ENCODE measurements at places on chromosomes 2 and 18. TPM values are rescaled to one million over a fixed set of nuclear protein-coding genes. Genes with fewer than 3 reads are reported as not detected.

GRCh38 chr2:73033142-73033765 is 38.3 kb downstream of the SFXN5 start:
- DNase-seq = no peak

DNA sequence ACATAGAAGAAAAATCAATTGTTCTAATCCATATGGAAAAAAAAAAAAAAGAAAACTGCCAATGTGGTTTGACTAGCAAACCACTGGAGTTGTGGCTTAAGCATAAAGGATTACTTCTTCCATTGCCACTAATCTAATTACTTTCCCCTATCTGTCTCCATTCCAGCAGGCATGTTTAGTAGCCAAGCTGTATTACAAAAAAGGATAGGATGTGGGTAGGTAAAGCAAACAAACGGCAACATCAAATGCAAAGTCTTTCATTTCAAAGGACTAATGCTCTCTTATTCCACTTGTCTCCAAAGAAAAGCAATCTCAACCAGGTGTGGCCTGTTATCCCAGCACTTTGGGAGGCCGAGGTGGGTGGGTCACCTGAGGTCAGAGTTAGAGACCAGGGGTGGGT is 36.5 kb downstream of the SLC8A1 start:
- no peak for DNase-seq

DNA sequence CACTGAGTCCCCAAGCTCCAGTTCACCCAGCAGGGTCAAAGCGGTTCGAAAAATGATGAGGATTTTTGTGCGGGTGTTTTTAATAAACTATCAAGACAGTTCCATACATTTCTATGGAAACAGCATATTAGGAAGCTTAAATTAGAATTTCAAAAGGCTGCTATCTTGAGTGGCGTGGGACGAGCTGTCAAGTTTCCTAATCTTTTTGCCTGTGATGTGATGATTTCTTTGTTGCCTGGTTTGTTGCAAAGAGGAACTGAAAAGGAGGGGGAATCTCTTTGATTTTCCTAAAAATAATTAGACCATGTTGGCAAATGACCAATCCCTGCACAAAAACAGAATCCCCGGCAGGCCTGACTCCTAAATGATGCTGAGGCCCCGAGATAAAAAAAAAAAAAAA is 66.1 kb upstream of the ATG16L1 start:
- DNase-seq = no peak

Gene KYNU
- 33.8 TPM for polyA plus RNA-seq

DNA sequence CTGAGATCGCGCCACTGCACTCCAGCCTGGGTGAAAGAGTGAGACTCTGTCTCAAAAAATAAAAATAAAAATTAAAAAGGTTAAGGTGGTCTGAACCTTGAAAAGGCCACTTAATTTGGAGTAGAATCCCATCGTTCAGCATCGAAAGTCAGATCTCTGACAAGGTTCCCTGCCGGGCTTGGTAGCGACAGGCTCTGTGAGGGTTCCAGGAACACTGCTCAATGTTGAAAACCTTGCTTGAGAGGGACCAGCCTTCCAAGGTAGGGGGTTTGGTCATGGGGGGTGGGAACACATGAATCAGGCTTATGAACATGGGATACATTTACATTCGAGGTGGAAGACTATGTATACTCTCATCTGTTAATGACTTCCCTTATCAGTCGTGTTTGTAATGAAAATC is 232.2 kb downstream of the FHOD3 start:
- no peak for DNase-seq

- no peak for DNase-seq
These were observed 334.3 kb downstream of the DYSF start for GRCh38 chr2:71787476-71788185.

Gene NAT8
- not detected for polyA plus RNA-seq

DNA sequence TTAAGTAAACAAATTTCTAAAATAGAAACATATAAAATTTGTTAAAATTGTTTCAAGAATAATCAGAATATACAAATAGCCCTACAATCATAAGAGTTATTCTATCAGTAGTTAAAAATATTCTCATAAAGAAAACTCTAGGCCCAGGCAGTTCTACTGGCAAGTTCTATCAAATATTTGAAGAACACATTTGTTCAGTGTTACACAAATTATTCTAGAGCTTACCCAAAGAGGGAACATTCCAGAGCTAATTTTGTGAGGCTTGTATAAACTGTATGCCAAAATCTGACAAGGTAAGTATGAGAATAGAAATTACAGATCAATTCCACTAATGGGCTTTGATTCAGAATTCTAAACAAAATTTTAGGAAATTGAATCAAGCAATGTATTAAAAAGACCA is 241.4 kb upstream of the FBXO11 start:
- no peak for DNase-seq

- DNase-seq = no peak
These were observed 240.9 kb downstream of the STK39 start for GRCh38 chr2:168006498-168006897.

GRCh38 chr2:7919510-7919909 is 762.3 kb upstream of the ID2 start:
- no peak for DNase-seq

Gene RABL2A
- polyA plus RNA-seq = 15.4 TPM

Gene KCNG2
- polyA plus RNA-seq = not detected

GRCh38 chr18:10444314-10445006 is 10.0 kb upstream of the APCDD1 start:
- DNase-seq = no peak

DNA sequence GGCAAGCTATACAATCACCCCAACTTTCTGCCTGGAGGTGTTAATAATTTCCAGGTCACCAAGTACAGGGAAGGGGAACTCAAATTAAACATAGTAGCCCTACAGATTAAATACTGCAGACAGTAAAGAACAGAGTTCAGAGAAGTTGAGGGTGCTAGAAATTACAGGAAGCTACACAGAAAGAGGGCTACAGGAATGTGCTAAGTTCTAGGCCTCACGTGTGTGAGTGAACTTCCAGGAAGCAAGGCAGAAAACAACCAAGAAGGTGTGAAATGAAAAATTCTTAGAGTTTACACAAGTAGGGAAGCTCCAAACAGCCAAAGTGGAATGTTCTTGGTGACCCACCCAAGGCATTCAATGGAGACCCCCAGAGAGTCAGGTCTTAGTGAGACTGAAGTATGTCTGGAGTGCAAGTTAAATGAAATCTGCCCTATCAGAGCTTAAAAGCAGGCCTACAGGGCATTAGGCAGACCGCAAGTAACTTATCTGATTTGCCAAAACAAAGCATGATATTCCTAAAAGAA is 58.1 kb upstream of the RNU4ATAC start:
- no peak for DNase-seq

Gene RUFY4
- not detected for polyA plus RNA-seq

Gene TEX44
- polyA plus RNA-seq = not detected

DNA sequence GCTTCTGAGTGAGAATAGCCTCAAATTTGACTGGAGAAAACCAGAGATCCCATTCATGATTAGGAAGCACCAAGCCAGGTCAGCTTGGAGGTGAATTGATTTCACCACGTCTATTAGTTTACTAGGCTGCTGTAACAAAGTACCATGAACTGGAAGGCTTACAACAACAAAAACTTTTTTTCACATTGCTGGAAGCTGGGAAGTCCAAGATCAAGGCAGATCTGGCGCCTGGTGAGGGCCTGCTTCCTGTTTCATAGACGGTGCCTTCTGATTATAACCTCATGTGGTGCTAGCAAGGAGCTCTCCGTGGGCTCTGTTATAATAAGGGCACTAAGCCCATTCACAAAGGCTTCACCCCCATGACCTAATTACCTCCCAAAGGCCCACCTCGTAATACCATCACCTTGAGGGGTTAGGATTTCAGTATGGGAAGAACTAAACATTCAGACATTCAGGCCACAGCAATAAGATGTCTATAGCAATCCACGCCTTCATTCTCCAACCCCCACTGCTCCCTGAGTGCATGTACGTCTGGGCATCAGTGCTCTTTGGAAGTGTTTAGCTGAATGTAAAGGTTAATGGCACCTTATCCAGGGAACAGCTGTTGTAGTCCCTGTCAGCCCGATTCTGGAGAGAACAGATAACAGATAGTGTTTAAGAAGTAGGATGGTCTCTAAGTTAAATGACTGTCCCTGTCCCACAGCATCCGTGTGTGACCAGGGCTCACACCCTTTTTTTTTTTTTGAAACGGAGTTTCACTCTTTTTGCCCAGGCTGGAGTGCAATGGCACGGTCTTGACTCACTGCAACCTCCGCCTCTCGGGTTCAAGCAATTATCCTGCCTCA is 89.2 kb downstream of the SOCS6 start:
- no peak for DNase-seq

DNA sequence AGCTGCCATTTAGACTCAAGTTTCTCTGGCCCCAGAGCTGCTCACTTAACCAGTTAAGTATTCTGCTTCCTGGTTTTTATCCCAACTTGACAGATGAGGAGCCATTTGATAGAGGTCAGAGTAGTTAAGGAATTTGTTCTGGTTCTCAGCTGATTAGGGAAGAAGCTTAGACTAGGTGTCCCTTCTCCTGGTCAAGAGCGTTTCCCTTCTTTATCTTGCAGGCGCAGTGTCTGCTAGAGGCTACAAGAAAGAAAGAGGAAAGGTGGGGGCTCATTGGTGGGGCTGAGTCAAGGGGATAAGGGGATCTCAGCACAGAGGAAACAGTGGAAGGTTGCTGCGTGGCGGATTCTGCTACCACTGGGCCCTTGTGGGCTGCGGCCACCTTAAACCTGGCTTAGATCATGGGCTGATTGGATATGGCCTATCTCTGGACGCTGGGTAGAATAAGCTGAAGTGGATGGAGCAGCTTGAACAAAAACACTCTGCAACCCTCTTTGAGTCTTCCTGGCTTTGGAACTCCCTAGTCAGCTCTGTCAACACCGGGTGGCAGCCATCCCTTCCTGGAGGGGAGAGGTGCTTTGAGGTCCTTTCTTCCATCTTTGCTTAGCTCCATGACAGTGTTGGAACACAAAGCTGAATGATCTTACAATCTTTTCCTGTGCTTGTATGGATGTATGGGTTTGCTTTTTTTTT is 70.8 kb downstream of the QPCT start:
- DNase-seq = no peak

DNA sequence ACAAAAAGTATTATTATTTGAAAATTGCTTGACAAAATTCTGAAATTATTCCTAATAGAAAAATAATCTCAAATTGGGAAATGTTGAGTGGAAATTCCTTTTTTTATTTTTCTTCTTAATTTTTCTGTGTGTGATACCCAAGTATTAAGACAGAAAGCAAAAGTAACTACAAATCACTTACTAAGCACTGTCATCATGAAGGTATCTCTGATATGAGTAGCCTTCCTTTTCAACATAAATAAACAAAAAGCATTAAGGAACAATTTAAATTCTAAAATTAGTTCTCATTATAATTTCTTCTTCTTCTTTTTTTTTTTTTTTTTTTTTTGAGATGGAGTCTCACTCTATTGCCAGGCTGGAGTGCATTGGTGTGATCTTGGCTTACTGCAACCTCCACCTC is 174.2 kb upstream of the RBMS1 start:
- no peak for DNase-seq

- no peak for DNase-seq
These were observed 133.4 kb downstream of the PLCL1 start for GRCh38 chr2:197937814-197938213.

Gene GRHL1
- polyA plus RNA-seq = 0.89 TPM

- no peak for DNase-seq
These were observed 166.7 kb downstream of the SH3RF3 start for GRCh38 chr2:109295781-109296117.

Gene VWC2L
- polyA plus RNA-seq = not detected

Gene EFHD1
- not detected for polyA plus RNA-seq

- no peak for DNase-seq
These were observed 226.7 kb upstream of the PKDCC start for GRCh38 chr2:41821167-41821566.

Gene DNER
- polyA plus RNA-seq = not detected

GRCh38 chr2:57146951-57147350 is 899.7 kb upstream of the VRK2 start:
- DNase-seq = no peak

DNA sequence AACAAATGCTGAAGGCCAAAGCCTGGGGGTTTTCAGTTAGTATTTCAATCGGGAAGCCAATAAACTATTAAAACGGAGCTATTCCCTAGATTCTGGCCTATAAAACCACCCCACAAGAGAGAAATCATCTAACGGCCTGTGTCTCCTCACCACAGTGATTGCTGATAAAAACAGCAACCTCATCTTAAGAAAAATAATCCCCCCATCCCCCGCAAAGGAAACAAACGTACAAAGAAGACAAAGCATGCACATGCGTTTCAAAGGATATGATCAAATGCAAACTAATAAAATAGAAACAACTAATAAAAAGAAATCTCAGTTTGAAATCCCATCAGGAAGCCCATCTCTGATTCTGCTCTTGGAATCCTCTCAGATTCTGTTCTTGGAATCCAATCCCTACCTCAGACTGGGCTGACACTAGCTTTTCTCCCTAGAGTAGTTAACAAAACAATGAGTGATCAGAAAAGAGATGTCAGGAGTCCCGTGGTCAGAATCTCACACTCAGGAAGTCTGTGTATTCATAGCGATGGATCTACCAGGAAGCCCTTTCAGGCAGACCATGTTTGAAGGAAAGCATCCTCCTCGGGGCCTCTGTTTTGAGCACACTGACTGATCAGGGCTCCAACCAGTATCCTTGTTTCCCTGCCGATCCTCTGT is 150.7 kb downstream of the THADA start:
- DNase-seq = no peak

- no peak for DNase-seq
These were observed 145.9 kb downstream of the DLGAP1 start for GRCh38 chr18:4309227-4309626.

DNA sequence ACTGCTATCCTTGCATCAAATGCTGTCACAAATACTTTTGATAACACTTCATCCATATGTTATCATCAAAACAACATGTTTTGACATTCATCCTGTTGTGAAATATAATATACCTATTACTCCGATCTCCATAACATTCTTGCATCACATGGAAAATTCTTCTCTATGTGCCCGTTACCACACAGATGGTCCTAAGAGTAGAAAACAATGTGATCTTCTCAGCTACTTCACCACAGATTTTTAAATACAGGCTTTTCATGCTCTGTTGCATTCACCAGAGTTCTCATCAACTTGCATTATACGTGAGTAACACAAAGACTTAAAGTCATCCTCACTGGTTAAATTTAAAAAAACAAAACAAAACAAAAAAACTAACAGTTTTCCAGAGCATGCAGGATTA is 1603.3 kb upstream of the ZEB2 start:
- no peak for DNase-seq

- no peak for DNase-seq
These were observed 84.6 kb downstream of the PLCL1 start for GRCh38 chr2:197889041-197889440.

Gene CD302
- 0.60 TPM for polyA plus RNA-seq

Gene DPYSL5
- polyA plus RNA-seq = not detected

Gene TMEM169
- polyA plus RNA-seq = 1.5 TPM

GRCh38 chr18:53402670-53403069 is 821.8 kb downstream of the MBD2 start:
- DNase-seq = no peak

- DNase-seq = no peak
These were observed 22.4 kb downstream of the RRM2 start for GRCh38 chr2:10144771-10145518.

Measured in naive B cell (primary cell).